ENCODE measurements at places on chromosomes 5 and 9. TPM values are rescaled to one million over a fixed set of nuclear protein-coding genes. Genes with fewer than 3 reads are reported as not detected.
A peak's percentile ranks its signal among the peaks of the same experiment; 100 is the strongest.

The ANP32B gene
- total RNA-seq, result 389 TPM

The CDC14B gene
- total RNA-seq, result 0.27 TPM

The SEMA5A gene
- total RNA-seq, result not detected

DNA sequence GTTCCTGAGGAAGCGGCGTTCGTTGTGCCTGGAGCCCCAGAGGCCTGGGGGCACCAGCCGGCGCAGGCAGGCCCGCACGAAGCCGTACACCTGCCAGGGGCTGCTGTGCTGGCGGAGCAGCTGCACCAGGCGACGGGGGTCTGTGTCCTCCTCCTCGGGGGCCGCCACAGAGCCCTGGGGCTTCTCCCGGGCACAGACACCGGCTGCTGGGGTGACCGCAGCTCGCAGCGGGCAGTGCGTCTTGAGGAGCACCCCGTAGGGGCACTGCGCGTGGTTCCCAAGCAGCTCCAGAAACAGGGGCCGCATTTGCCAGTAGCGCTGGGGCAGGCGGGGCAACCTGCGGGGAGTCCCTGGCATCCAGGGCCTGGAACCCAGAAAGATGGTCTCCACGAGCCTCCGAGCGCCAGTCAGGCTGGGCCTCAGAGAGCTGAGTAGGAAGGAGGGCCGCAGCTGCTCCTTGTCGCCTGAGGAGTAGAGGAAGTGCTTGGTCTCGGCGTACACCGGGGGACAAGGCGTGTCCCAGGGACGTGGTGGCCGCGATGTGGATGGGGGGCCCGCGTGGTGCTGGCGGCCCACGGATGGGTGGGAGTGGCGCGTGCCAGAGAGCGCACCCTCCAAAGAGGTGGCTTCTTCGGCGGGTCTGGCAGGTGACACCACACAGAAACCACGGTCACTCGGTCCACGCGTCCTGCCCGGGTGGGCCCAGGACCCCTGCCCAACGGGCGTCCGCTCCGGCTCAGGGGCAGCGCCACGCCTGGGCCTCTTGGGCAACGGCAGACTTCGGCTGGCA is 1.3 kb downstream of the TERT start:
- DNase-seq, result peak; percentile 68

DNA sequence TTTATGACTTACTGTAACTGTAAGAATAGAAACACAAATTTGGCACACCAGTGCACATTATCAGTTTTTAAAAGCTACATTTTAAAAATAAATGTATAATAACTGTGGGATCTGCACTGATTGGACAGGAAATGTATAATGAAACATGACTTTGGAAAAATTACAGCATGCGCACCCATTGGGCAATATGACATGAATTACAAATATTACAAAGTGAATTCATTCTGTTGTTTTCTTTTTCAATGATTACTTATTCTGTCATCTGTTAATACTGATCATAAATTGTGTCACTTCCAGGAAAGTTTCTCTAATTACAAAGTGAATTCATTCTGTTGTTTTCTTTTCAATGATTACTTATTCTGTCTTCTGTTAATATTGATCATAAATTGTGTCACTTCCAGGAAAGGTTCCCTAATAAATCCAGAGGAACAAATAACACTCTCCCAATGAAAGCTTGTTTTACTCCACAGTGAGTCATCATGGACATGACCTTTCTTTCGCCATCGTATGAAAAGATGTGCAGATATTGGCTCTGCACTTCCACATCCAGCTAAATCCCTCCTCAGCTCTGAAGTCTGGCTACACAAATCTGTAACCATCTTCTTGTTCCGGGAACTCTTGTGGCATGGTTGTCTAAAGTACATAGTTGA is 297.0 kb upstream of the HAPLN1 start:
- DNase-seq, result no peak

- no peak for DNase-seq
These were observed 54.8 kb upstream of the PAM start for GRCh38 chr5:102700120-102700831.

DNA sequence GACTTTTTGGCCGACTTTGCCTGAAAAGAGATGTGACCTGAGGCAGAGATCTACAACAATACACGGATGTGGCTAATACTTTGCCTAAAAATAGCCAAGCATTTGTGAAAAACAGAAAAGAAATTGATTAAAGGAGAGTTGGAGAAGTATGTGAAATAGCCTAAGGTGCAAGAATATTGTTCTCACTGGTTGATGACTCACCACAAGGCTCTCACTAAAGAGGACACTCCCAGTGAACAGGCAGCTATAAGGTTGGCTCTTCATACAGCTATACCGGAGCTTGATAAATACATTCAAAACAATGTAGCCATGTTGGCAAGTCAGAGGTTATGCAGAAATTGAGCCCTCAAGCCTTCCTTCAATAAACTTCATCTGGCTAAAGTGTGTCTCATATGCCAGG is 317.2 kb upstream of the GRAMD2B start:
- no peak for DNase-seq

DNA sequence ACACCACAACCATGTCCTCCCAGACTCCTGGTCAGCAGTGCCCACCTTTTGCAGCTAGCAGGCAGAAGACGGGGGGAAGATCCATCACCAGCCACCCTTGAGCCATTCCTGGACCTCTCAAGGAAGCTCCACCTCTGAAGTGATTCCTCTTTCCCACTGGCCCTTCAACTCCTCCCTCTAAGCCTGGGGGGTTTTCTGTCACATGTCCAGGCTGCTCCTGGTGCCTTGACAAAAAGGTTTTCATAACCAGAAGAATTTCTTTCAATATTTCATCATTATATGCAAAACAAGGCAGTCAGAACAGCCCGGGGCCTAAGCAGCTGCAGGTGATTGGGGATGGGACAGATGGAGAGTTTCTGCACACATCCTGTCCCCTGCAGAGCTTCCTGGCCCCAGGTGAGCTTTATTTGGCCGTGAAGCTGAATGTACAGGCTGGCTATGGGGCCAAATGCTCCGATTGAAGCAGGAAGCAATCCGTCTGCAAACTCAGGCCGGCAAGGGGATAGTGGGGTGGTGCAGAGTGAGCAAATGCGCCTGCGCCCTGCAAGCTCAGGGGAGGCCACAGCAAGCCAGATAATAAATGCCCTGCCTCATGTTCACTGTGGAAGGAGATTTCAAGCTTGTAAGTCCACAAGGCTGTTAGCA is 173.5 kb downstream of the C5orf15 start:
- DNase-seq, result peak; percentile 27

GRCh38 chr9:124137009-124137943 is 120.5 kb upstream of the NEK6 start:
- DNase-seq, result peak; percentile 25
